Cardiac muscle cell (in vitro differentiated cells and primary cell): ENCODE measurements at places on chromosomes 7 and 10.

GRCh38 chr10:129097776-129098330 lies 369.2 kb upstream of the MGMT start:
- DNase-seq = peak; percentile 72

GRCh38 chr7:130154501-130155317 lies 50.5 kb downstream of the TMEM209 start:
- no peak for DNase-seq

DNA sequence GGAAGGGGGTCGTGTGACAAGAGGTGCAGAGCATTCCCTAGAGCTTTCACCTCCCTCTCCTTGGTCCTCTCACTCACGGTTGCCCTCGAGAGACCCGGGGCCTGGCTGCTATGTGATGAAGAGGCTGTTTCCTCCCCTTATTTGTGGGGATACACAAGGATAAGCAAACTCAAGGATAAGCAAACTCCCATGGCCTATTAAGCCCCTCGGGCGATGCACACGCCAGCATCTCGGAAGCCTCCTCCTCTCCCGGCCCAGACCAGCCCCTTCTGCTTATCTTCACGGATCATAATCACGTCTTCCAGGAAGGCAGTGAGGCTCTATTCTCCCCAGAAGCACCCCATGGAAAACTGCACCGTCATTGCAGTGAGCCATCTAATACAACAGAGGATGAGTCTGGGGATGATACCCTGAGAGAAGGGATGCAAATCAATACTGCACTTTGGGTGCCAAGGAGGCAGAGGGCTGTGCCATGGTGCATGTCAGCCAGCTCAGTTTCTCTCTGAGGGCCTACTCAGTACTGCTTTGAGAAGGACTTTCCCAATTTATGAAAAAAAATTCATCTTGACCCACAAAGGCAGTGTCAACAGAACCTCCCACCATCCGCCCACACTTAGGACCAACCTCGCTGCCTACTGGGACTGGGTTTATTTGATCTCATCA lies 22.2 kb downstream of the TMEM273 start:
- DNase-seq = no peak

- DNase-seq = peak; percentile 20
Measured at GRCh38 chr7:47293884-47294555, 287.9 kb downstream of the TNS3 start.

GRCh38 chr7:44097064-44097932 lies 6.8 kb upstream of the AEBP1 start:
- DNase-seq = no peak

- no peak for DNase-seq
Measured at GRCh38 chr7:44157116-44158080, 16.3 kb upstream of the MYL7 start.

- DNase-seq = no peak
Measured at GRCh38 chr10:128150561-128150960, 24.3 kb upstream of the MKI67 start.

- DNase-seq = no peak
Measured at GRCh38 chr10:78959217-78959923, 109.4 kb upstream of the ZMIZ1 start.

DNA sequence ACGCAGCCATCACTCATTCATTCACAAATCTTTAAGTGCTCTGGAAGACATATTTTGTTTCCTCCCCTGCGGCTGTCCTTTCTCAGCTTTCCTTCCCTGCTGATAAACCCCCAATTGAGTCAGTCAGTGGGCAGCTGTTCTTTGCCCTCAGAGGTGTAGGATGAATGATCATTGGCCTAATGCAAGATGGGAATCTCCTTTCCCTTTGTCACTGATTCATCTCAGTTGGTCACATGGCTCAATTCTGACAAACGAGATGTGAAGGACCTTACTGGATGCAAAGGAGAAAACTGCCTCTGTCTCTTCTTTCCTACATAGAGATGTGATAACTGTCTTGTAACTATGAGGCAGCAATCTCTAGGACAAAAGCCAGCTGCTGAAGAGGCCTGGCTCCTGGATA lies 44.6 kb downstream of the COL28A1 start:
- DNase-seq = no peak

- no peak for DNase-seq
Measured at GRCh38 chr7:77457779-77458178, 41.6 kb upstream of the GSAP start.

DNA sequence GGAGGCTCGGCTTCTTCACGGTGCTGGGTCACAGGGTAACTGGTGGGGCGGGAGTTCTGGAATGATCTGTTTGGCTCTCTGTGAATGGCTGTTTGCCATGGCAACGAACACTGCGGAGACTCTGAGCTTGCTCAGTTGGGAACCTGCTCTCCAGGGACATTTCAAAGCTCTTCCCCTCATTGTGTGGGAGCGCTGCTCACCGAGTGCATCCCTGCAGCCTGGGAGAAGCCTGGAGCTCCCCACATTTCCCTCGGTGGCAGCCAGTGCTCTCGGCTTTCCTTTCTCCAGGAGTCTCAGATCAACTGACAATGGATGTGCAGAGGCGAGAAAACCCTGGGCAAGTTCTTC lies 57.6 kb upstream of the CACUL1 start:
- DNase-seq = no peak

DNA sequence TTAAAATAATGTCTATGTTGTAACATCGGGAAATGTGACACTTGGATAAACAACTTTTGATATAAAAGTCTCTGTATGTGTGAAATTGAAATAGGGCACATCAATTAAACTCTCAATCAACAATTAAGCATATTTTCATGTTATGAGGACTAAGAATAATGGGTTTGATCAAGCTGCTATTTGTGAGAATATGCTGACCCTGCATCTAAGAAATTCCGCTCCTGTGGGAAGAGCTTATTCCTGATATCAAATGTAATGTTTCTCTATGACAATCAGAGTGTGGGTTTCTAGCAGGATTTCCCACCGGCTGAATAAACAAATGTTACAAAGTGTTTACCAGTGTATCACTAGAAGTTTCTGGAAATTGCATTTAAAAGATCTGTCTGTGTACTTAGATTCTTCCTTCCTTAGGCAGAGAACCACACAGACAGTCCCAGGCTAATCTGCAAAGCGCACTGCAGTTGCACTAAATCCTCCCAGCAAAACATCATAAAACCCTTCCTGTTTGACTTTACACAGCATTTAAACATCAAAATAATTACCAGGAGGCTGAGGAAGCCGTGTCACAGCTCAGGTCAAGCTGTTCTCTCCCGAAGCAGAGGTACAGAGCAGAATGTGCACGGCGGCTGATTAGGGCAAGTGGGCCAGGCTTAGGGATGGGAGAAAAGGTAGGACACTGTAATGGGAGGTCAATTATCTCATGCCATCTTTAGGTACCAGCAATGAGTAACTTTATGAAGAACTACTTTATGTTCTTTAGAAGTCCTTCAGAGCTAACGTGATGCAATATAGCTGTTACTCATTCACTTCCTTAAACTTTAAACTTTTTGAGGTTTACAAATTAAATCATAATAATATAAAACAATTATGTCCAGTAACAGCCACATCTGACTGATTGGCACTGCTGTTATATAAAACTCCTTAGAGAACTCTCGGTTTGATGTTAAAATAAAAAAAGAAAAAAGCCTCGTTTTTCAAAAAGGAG lies 109.1 kb upstream of the CTTNBP2 start:
- no peak for DNase-seq

- DNase-seq = no peak
Measured at GRCh38 chr10:6049031-6049400, 13.2 kb downstream of the IL2RA start.

DNA sequence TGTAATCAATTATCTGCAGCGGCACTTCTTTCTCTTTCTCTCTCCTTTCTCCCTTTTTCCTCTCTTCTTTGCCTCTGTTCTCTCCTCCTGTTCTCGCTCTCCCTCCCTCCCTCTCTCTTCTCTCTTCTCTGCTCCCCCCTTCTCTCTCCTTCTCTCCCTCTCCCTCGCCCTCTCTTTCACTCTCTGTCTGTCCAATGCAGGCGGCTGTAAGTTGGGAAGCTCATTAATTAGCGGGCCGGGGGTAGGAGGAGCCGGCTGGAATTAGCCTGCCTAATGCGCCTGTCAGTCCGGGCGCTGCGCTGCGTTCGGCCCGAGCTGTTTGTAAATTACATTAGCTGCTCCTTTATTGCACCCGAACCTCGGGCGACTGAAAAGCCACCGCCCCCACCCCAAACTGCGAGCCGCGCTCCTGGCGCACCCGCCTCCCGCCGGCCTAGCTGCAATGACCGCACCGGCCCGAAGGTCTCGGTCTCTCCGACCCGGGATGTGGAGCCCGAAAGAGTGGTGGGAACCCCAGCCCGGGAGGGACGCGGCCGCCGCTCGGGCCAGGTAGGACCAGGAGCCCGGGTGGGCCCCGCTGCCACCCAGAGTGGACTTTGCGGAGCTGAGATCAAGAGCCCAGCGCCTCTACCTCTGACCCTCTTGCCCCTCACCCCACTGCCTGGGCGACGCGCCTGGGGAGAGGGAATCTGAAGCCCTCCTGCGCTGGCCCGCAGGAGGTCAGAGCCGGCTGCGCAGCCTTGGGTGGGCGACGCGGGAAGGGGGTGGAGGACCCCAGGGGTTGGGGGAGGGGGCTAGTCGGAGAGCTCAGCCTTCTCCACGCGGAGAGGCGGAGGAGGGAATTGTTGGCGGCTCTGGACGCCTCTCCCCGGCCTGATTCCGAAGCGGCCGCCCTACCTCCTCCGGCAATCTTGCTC lies at the start of gene LBX1:
Gene LBX1, minus strand, starts transcription at position 198 of the 917 bp plus-strand sequence. CDS start 648 bp downstream, outside the sequence.
- DNase-seq = no peak

DNA sequence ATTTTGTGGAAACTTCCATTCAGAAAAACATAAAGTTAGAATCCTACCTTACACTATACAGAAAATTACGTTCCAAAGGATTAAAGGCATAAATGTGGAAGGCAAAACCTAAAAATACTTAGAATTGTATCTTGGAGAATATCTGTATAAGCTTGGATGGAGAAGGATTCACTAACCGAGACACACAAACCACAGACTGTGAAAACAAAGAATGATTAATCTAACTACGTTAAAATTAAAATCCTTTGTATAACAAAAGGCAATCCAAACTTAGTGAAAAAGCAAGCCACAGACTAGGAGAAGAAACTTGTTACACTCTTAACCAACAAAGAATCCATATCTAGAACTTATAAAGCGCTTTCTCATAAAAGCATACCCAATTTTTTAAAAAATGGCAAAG lies 678.8 kb downstream of the INHBA start:
- DNase-seq = no peak

DNA sequence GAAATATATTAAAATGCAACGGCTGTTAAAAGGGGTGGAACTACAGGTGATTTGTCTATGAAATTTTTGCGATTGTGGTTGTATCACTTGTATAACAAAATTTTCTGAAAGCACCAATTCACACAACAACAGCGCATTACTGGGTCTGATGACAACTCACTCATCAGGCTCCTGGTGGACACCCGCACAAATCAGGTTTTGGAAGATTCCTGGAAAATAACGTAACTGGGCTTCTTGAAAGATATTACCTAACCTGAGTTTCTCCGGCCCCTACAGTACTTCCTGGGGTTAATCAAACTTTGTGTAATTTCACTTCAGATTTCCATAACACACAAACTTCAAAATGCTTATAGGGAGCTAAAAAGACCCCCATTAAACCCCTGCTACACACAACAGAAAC lies 7.6 kb downstream of the SNX8 start:
- no peak for DNase-seq

GRCh38 chr10:130479926-130480325 lies 343.7 kb downstream of the GLRX3 start:
- DNase-seq = no peak
